ENCODE measurements at places on chromosomes 3 and 15.

DNA sequence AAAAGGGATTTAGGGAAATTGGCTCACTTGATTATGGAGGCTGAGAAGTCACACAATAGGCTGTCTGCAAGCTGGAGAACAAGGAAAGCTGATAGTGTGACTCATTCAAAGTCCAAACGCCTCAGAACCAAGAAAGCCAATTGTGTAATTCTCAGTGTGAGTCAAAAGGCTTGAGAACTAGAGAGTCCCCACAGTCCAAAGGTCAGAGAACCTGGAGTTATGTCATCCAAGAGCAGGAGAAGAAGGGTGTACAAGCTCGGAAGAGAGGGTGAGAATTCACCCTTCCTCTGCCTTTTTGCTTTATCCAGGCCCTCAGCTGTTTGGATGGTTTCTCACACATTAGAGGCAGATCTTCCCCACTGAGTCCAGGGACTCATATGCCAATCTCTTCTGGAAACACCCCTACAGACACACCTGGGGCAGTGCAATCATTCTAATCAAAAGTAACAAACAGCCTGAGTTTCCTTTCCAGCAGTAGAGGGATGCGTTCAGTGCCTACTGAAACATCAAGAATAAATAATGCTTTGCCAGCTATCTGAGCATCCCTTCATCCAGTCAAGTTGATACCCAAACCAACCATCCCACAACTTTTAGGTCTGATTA, 271.5 kb downstream of the SATB1 start:
- no peak for DNase-seq

DNA sequence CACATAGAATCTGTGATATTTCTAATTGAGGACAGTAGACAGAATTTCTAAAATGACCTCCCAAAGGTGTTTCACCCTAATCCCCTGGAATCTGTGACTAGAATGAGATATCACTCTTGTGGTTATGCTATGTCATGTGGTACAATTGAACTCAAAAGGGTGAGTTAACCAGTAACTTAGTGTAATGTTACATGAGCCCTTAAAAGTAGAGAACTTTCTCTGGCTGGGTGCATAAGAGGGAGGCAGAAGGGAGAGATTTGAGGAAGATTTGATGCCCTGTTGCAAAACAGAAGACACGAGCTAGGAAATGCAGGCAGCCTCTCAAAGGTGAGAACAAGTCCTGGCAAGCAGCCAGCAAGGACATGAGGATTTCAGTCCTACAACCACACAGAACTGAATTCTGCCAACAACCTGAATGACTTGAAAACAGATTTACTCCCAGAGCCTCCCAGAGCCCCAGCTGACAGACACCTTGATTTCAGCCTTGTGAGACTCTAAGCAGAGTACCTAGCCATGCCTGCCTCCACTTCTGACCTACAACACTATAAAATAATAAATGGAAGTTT, 160.3 kb downstream of the MTHFS start:
- DNase-seq, result no peak

DNA sequence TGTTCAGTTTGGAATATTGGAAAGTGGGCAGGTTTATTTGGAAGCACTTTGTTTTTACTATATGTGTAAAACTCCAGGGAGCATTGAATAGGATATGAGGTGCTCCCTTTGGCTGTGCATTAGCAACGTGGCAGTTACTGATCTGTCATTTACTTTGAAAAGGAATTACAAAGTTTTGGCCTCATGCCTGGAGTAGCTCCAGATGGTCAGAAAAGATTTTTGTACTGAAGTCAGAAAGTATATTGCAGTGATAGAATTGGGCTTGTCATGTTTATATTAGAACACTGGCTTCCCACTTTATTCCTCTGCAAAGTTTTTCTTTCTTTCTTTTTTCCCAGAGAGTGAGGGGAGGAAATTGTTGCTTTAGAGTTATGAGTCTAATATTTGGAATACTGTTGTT, 26.1 kb downstream of the FNDC3B start:
- no peak for DNase-seq

DNA sequence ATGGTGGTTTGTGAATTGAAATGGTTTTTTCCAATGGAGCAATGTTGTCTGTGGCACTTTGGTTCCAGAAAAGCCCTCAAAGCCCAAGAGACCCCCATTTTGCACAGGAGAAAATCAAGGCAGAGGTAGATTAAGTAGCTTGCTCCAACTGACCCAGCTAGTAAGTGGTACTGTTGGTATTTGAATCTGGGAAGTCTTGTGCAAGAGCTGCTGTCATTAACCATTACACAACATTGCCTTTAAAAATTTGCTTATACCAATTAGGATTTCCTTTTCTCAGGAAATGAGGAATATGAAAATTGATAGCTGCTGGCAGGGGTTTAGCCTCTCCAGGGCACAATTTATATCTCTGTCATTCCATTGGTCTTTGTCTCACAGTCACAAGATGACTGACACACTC, 102.4 kb upstream of the UBE3A start:
- DNase-seq, result no peak

DNA sequence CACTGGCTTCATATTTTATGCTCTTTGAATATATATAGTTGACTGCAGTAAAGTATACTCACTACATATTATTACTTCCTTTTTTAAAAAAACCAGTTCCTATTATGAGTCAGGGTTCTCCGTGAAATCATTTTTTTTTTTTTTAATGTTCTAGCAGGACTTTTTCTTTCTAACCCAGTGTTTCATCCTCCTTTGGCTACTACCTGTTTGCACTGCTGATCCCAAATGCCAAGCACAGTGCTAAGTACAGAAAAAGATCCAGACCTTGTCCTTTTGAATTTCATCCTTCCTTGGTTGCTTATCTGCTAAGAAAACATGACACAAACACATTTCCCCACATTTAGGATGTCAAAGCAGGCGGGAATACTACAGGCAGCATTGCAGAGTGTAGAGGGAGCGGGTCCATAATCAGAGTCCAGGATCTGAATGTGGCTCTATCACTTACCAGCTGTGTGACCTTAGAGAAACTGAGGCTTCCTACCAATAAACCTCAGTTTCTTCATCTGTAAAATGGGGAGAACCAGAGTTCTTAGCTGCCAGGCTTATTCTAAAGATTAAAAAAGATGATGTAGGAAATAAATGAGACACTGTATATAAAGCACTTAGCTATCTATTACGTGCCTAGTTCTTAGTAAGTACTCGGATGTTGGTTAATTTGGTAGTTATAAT, 37.2 kb upstream of the ANPEP start:
- no peak for DNase-seq

DNA sequence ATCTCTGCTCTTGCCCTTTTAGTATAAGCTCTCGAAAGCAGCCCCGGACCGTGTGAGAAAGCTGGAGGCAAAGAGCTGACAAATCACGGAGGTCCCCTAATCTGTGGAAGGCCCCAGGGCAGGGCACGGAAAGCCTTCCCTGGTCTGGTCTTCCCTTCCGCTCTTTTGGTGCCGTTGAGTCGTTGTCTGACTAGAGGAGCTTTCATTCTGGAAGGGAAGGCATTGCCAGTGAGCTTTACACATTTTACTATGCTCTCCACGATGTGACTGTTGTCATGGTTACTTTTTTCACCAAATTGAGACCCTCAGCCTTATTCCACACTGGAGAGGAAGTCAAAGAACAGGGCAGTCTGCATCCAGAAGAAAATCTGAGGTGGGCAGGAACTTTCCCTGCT, 71.7 kb downstream of the CYP19A1 start:
- no peak for DNase-seq

GRCh38 chr3:159941038-159942000, 47.3 kb upstream of the IL12A start:
- DNase-seq, result no peak

DNA sequence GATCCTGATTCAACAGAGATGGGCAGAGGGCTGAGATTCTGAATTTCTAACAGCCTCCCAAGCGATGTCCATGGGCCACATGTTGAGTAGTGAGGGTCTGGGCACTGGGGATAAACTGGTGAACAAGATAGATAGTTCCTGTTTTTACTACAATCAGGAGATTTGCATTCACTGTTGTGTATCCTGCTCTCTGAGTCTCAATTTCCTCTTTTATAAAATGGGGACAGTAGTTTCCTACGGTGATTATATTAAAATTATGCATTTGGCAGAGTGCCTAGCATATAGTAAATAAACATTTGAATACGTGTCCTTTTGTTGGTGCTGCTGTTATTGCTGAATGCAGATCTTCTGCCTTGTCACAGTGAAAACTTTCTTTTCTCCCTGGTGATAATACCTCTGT, 102.5 kb downstream of the MYH15 start:
- no peak for DNase-seq

- DNase-seq, result no peak
These were observed 53.9 kb upstream of the RASA2 start for GRCh38 chr3:141432904-141433303.

- peak; percentile 87 for DNase-seq
These were observed 175.7 kb upstream of the KBTBD8 start for GRCh38 chr3:66822186-66823008.

GRCh38 chr3:156617145-156617544, 57.2 kb upstream of the TIPARP start:
- no peak for DNase-seq

DNA sequence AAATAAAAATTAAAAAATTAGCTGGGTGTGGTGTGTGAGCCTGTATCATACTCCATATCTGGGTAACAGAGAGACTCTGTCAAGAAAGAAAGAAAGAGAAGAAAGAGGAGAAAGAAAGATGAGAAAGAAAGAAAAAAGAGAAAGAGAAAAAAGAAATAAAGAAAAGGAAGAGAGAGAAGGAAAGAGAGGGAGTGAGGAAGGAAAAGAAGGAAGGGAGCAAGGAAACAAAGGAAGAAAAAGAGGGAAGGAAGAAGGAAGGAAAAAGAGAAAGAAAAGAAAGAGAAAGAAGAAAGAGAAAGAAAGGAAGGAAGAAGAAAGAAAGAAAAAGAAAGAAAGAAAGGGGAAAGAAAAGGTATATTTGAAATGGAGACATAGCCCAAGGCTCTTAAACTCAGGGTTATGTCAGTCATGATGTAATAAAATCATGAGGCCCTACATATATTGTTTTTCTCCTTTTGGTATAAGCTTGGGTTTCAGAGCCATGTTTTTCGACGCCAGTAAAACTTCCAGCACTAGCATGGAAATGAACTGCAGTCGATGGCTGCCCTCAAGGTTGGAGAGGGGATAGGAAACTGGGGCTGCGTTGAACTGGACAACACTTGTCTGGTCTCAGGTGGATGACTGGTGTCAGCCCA, 38.0 kb upstream of the RFTN1 start:
- no peak for DNase-seq

DNA sequence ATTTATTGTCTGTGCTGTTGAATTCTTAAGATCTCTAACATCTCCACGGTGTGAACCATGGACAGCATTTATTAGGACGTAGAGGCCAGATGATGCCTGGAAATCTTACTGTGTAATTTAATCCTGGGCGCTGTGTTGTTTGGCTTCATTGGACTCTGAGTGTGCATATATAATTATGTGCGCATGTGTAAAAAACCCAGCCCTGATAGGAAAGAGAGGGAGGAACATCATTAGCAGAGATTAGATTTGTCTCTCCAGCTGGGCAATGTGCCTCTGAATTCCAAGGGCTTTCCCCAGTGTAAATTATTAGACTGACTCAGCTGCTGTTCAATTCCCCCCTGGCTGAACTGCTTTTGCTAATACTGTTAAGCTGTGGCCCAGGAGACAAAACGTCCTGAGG, 39.6 kb downstream of the MAP3K13 start:
- no peak for DNase-seq

GRCh38 chr15:40106203-40107161, 2.2 kb downstream of the BMF start:
- DNase-seq, result peak; percentile 85

GRCh38 chr3:97949743-97950142, 22.5 kb downstream of the RIOX2 start:
- DNase-seq, result no peak

- no peak for DNase-seq
These were observed 103.6 kb upstream of the CTNNB1 start for GRCh38 chr3:41095702-41096101.

DNA sequence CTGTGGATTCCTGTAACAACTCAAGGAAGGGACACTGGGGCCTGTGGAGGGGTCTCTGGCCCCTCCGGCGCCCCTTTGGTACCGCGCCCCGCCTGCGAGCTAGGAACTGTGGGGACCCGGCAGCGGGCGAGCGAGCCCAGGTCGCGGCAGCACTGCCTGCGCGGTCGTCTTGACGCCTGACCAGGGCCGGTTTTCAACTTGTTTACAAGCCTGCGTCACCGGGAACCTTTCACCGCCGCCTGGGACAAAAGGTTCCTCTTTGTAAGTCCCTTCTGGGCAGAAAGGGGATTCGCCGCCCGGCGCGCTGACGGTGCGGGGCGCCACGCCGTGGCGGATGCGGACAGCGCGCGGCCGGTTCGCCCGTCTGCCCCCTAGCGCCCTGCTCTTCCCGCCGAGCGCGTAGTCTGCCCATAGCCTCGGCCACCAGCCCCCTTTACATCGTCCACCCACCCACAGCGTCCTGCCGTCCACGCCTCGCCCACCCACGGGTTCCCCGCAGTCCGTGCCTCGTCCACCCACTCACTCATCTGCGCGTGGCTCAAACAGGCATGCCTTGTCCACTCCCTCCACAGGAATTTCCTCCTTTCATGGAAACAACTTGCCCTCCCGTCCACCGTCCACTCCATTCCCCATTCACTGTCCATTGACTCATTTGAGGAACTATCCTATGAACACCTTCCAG, 5.5 kb upstream of the CFAP100 start:
- DNase-seq, result peak; percentile 97
